HepG2 (cell line): ENCODE measurements at places on chromosomes 1 and 21.

GRCh38 chr1:233440951-233441401 lies 113.5 kb downstream of the MAP3K21 start:
- no peak overlapping the region for H3K27ac ChIP-seq
- no peak overlapping the region for H3K4me3 ChIP-seq
- peak; percentile 31 for DNase-seq
- H3K36me3 ChIP-seq = no peaks in the 10 kb centered on the region
- no peaks in the 10 kb centered on the region for H3K27me3 ChIP-seq
- H3K4me1 ChIP-seq = no peaks in the 10 kb centered on the region

DNA sequence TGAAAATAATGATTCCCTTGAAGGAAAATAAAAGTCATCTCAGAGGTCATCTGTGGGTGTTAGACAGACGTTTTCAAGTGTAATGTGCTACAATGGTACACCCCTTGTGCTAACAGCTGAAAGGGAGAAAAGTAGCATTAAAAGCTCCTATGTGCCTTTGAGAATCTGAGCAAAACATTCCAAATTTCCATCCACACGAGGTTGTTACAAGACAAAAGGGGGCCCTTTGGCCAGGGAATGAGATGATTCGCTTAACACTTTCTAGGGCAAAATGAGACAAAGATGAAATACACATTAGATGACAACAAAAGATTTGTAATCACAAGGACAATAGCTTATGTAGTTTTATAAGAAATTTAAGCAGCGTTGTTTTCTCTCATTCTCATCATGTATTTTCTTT lies 303.6 kb downstream of the LMX1A start:
- H3K36me3 ChIP-seq = no peaks in the 10 kb centered on the region
- H3K27me3 ChIP-seq = no peaks in the 10 kb centered on the region
- no peak overlapping the region for H3K27ac ChIP-seq
- no peak for DNase-seq

DNA sequence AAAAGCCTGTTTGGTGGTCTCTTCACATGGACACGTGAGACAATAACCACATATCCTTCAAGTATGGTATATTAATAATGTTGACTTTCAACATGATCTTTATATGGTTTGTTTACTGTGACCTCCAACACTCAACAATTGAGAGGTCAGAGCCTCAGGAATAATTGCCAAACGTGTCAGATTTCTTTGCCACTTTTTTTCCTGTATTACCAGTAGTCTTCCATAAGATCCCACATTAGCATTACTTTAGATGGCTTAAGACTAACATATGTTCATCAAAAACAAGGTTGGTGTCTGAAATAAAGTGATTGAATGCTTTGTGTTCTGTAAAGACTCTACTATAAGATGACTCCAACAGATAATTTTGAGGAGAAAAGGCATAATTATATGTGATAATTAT lies 118.7 kb upstream of the F3 start:
- peaks cover 10% of the 10 kb centered on the region for H3K4me1 ChIP-seq
- H3K27ac ChIP-seq = no peak overlapping the region
- H3K27me3 ChIP-seq = no peaks in the 10 kb centered on the region
- H3K36me3 ChIP-seq = no peaks in the 10 kb centered on the region

DNA sequence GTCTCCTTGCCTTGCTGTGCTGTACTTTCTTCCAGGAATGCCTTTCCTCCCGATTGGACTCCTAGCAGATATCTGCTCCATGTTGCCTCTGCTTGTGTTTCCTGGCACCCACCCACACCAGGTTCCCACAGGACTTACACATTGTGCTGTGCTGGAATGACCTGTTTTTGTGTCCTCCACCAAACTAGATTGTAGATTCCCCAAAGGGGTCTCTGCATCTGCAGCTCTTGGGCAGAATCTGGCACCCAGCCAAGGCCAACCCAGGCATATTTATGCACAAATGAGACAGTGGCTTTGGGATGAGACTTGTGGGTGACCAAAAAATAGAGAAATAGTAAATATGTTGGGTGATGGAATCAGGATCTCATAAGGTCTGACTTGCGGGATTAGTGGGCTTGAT lies 278.2 kb downstream of the RRAGC start:
- DNase-seq = no peak
- H3K4me3 ChIP-seq = no peak overlapping the region
- no peaks in the 10 kb centered on the region for H3K4me1 ChIP-seq

DNA sequence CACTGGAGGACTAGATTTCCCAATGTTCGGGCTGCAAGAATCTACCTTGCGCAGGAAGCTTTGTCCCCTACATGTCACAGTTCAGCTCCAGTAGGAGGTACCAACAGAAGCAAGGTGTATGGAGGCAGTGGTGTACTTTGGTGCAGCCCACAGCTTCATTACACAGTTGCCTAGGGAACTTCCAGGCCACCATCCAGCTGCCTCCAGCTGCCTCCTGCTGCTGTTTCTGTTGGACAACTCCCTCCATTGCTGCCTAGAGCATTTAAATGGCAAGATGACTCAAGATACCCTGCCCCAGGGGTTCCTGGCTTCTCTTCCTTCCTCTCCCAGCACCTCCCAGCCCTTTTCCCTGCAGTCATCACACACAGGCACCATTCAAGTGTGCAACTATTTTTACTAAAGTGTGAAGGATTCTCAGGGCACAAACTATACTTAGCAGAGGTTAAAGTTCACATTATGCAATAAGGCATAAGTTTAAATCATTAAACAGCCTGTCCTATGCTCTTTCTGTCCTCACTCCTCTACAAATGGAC lies 39.0 kb upstream of the ATP1A1 start:
- H3K4me3 ChIP-seq = no peak overlapping the region
- DNase-seq = peak; percentile 18
- 0 out of 3 replicates have a peak, but pooled peaks cover 5% of the 10 kb centered on the region for H3K27me3 ChIP-seq
- peaks cover 68% of the 10 kb centered on the region for H3K4me1 ChIP-seq
- peak overlapping the region; percentile 16 for H3K27ac ChIP-seq

GRCh38 chr1:57638239-57638638 lies 214.4 kb upstream of the DAB1 start:
- H3K4me1 ChIP-seq = no peaks in the 10 kb centered on the region
- H3K27me3 ChIP-seq = no peaks in the 10 kb centered on the region; the same call in 1 of the 2 replicates
- H3K27ac ChIP-seq = no peak overlapping the region
- DNase-seq = no peak
- no peak overlapping the region for H3K4me3 ChIP-seq

DNA sequence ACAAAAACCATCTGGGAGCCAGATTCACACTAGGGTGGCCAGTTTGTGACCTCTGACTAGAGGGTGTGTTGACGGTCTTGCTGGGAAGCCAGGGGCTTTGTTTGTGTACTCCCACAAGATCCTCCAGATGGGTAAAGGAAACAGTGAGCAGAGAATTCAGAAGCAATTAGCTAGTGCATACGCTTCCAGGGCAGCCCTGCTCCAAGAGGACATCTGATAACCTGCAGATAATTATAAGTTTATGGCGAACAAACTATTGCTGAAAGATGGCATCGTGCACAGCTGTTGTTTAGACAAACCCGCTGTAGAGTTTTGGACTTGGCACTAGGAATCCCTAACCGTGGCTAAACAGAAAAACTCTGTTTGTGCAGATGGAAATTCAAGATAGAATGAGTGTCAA lies 326.4 kb downstream of the TGFB2 start:
- no peak overlapping the region for H3K27ac ChIP-seq
- H3K4me3 ChIP-seq = no peak overlapping the region
- no peaks in the 10 kb centered on the region for H3K4me1 ChIP-seq
- H3K36me3 ChIP-seq = no peaks in the 10 kb centered on the region
- DNase-seq = no peak

- peak overlapping the region; percentile 19 for H3K27ac ChIP-seq
- H3K4me1 ChIP-seq = peaks cover 62% of the 10 kb centered on the region
- H3K36me3 ChIP-seq = no peaks in the 10 kb centered on the region
- no peak overlapping the region for H3K4me3 ChIP-seq
- DNase-seq = no peak
Observed at GRCh38 chr1:86992861-86993260, 78.4 kb downstream of the HS2ST1 start.
